Neural cell (in vitro differentiated cells): ENCODE measurements at places on chromosomes 2 and 18. TPM values are rescaled to one million over a fixed set of nuclear protein-coding genes. Genes with fewer than 3 reads are reported as not detected.

Gene IGFBP2
- polyA plus RNA-seq, result 150 and 174 TPM in 2 replicates

Gene CPS1
- 0.25 and 0.58 TPM in 2 replicates for polyA plus RNA-seq

Gene LBH
- 345 and 456 TPM in 2 replicates for polyA plus RNA-seq

Gene CIB4
- polyA plus RNA-seq, result not detected in 2 replicates

Gene CNGA3
- polyA plus RNA-seq, result 0.64 and 1.1 TPM in 2 replicates

Gene AMER3
- 19.2 and 22.7 TPM in 2 replicates for polyA plus RNA-seq

Gene GCG
- polyA plus RNA-seq, result not detected in 2 replicates

Gene C2orf15
- 8.8 and 12.8 TPM in 2 replicates for polyA plus RNA-seq

Gene KLF11
- 5.7 and 7.0 TPM in 2 replicates for polyA plus RNA-seq

Gene CCDC68
- 0.26 and 0.30 TPM in 2 replicates for polyA plus RNA-seq

Gene ABCG8
- 0.05 TPM in 1 of 2 replicates, not detected in the other for polyA plus RNA-seq

Gene SCTR
- polyA plus RNA-seq, result 0.12 TPM in 1 of 2 replicates, not detected in the other

Gene CYP27A1
- polyA plus RNA-seq, result 0.90 TPM in 1 of 2 replicates, not detected in the other

Gene DHX57
- polyA plus RNA-seq, result 44.0 and 45.2 TPM in 2 replicates

Gene TPO
- 0.24 TPM in 1 of 2 replicates, not detected in the other for polyA plus RNA-seq

Gene DSG4
- polyA plus RNA-seq, result not detected in 2 replicates

Gene ADD2
- 52.5 and 73.6 TPM in 2 replicates for polyA plus RNA-seq

Gene MC4R
- polyA plus RNA-seq, result 0.57 and 2.1 TPM in 2 replicates

Gene LYPD6B
- 0.68 and 7.7 TPM in 2 replicates for polyA plus RNA-seq

Gene CCBE1
- 0.19 TPM in 1 of 2 replicates, not detected in the other for polyA plus RNA-seq
